Activated effector memory CD4-positive, alpha-beta T cell treated with Interleukin-2 at 50 U/mL for 16 hours (primary cell): ENCODE measurements at places on chromosomes 5 and 9.

GRCh38 chr5:99032234-99033013 is 103.6 kb upstream of the CHD1 start:
- no peak for DNase-seq

DNA sequence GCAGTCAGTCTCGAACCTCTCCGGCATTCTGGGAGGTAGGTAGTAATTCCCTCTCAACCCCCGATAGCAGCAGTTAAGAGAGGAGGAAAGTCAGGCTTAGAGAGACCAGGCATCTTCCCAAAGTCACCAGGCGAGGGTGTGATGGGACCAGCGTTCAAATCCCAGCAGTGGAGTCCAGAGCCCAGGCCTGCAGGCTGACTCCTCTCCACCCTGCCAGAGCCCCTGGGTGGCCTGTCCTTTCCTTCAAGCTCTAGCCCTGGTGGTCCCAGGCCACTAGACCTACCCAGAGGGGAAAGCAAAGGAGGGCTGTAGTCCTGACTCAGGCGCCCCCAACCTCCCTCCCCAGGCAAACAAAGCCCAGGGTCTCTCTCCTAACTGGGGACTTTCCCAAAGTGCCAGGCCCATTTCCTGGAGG is 4.2 kb upstream of the NR5A1 start:
- no peak for DNase-seq

GRCh38 chr9:87950296-87950695 is 24.0 kb downstream of the CDK20 start:
- DNase-seq: no peak

DNA sequence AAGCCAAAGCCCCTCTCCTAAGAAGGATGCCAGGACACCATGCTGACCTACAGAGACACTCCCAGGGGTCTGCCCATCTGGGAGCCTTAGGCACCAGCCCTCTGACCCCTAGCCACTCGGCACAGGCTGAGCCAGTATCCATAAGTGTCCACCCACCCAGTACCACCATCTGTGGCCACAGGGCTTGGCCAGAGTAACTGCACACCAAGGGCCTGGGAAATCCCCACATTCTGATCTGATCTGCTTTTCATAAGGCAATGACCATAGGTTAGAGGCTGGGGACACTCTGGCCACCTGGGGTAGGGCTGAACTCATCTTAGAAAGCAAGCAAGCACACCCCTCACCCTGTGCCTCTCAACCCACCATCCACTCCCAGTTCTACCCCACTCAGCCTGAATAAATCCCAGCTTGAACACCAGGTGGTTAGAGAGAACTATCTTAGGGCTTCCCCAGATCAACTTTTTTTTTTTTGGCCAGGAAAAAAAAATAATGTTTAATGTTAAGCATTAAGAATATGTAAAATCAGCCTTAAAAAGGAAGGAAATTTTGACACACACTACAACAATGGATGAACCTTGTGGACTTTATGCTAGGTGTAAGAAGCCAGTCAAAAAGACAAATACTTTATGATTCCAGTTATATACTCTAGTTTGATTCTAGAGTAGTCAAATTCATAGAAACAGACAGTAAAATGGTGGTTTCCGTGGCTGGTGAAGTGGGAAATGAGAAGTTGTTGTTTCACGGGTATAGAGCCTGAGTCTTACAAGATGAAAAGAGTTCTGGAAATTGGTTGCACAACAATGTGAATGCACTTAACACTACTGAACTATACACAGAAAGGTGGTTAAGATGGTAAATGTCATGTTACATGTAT is 6.2 kb downstream of the GNPDA1 start:
- DNase-seq: no peak

DNA sequence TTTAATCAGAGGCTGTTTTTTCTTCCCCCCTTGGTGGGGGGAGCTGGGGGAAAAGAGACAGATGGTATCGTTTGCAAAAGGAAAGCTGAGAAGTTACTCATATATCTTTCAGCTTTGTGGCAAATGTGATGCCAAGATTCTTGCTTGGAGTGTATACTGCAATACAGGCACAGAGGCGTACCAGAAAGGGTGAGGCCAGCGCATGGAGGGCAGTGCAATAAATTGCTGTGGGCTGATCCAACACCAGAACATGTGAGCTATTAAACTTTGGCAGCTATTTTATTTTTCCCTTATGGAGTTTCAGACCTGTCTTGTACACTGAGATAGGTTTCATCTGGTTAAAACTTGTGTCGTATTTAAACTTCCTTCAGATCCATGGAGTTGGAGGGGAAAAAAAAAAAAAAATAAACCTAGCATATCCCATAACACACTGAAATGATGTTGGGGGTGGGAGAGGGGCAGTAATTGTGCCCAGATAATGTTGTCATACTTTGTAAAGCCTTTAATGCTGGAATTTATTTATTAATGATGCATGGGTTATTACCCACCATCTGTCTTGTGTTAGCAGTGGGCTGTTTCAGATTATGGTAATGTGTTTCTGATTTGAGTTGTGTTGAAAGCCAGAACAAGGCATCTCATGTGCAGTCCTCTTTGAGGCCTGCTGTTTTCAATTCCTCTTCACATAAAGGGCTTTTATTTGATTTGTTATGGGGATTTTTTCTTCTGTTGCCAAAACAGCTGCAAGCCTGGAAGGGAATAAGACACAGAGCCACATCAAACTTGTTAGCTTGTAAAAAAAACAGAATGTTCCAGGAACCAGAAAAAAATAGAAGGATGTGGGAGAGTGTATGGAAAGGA is 891.3 kb downstream of the TLE1 start:
- DNase-seq: no peak

- DNase-seq: no peak
Measured at GRCh38 chr5:95035891-95036685, 248.8 kb downstream of the MCTP1 start.

GRCh38 chr9:34991607-34992375 is 2.2 kb downstream of the DNAJB5 start:
- DNase-seq: no peak

- DNase-seq: no peak
Measured at GRCh38 chr5:158739951-158740757, 359.6 kb downstream of the EBF1 start.

DNA sequence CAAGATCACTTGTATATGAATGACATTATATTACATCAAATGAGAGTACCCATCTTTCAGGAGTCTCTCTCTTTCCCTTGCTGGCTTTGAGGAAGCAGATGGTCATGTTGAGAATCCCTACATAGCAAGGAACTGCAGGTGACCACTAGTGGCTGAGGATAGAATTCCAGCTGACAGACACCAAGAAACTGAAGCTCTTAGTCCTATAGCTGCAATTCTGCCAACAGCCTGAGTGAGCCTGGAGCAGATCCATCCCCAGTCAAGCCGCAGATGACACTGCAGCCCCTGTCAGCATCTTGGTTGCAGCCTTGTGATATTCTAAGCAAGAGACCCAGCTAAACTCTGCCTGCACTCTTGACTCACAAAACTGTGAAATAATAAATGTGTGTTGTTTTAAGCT is 531.5 kb downstream of the CSNK1G3 start:
- DNase-seq: no peak

DNA sequence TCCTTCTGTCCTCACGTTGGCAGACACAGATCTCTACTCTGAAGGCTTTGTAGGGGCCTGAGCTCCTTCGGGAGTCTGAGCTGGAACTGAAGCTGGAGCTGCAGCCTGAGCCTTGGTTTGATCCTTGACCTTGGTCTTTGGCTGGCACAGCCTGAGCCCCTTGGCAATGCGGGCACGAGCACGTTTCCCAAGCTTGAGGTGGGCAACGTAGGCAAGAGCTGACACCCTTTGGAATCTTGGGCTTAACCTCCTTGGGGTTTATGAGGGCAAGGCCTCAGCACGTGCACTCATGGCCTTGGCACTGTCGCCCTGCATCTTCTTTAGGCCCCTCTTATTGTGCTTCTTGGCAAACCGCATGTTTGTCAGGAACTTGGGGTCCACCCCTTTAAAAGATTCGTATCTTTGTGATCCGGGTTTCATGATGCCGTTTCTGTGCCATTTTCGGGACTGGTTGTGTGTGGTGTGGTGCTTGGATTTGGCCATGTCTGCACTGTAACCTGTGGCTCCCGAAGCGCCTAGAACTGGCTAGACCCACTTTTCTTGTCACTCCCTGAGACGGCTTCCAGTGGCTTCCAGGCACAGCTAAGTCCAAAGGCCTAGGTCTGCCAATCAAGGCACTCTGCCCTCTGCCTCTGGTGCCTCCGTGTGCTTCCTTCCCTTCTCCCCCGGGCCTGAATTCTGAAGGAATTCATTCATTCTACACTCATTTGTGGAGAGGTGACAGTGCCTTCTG is 1.4 kb downstream of the SUSD1 start:
- no peak for DNase-seq

- DNase-seq: no peak
Measured at GRCh38 chr9:71936066-71936465, 24.6 kb downstream of the C9orf85 start.

GRCh38 chr5:10036136-10036815 is 213.4 kb downstream of the ATPSCKMT start:
- DNase-seq: no peak

GRCh38 chr5:55994495-55994997 is at the start of gene IL6ST:
IL6ST (minus strand) TSS chr5:55994963; CDS start chr5:55976278, 18,685 bp downstream.
- DNase-seq: no peak

DNA sequence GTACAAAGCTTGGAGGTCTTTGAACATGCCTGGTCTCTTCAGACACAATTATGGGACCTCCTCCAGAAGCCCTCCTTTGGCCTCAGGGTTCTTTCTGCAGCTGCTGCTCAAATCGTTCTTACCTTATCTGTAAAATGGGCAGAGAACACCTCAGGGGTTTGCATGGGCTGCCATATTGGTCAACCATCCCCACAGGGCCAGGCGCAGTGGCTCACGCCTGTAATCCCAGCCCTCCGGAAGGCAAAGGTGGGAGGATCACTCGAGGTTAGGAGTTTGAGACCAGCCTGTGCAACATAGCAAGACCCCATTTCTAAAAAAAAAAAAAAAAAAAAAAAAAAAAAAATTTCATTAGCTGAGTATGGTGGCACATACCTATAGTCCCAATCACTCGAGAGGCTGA is 29.1 kb upstream of the TCF7 start:
- DNase-seq: no peak

- DNase-seq: no peak
Measured at GRCh38 chr9:132703336-132703735, 33.1 kb downstream of the GTF3C4 start.

- no peak for DNase-seq
Measured at GRCh38 chr5:139052975-139053374, 145.2 kb downstream of the SIL1 start.

DNA sequence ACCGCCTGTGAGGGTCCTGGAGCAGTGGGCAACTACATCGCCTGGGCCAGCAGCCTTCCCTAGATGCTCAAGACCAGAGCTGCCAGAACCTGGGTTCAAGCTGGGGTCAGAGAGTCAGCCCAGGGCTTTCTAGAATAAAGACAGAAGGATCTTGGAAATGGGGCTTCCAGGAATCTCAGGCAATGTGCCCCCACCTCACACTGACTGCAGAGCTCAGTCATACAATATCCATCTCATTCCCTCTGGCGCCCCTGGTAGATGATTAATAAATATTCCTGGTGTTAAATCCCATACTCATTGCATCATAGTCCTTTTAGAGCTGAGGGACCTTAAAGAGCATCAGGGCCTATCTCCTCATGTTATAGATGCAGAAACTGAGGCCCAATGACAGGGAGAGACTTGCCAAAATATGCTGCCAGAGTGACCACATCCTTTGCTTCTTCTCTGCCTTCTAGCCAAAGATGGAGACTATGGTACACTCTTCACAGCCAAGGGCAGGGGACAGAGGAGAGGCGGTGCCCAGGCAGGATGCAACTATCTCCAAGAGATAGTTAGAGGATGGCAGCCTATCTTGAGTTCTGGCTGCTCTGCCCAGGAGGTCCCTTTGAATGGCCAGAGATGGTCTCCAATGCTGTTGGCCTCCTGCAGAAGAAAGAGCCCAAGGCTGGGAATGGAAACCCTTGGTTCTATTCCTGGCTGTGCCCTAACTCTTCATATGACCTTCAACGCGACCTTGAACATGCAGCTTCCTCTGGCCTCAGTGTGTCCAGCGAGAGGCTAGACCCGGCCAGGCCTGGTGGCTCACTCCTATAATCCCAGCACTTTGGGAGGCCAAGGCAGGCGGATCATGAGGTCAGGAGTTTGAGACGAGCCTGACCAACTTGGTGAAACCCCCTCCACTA is 36.2 kb upstream of the IL17B start:
- no peak for DNase-seq

- no peak for DNase-seq
Measured at GRCh38 chr5:108801776-108802175, 54.1 kb downstream of the FER start.

DNA sequence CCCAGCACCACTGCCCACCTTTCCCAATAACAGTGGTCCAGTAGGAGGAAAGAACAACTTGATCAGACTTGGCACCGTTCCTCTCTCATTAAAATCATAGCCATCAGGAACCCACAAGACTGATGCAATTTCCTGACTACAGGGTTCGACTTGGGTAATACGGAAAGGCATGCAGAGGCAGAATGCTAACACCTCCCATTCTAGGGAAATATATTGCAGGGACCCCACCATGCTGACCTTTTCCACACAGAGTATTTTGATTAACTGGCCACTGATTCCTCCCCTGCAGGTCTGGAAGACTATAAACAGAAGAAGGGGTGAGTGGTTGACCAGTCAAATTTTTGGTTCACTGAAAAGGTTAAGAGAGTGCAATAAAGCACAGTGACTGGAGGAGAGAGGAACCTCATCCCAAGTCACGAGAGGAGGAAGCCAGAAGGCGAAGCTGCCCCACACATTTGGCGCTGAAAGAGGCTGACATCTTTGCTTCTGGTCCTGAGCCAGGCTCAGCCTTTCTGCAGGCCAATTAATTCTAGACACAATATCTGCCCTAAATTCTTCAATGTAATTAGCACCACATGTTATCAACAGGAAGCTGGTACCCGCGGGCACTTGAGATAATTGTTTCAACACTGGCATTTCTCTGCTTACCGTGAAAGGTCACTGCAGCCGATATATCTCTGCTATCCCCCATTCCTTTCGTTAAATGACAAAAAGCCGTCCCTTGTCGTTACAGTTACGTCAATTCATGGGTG is 64.7 kb upstream of the SPOCK1 start:
- DNase-seq: no peak

DNA sequence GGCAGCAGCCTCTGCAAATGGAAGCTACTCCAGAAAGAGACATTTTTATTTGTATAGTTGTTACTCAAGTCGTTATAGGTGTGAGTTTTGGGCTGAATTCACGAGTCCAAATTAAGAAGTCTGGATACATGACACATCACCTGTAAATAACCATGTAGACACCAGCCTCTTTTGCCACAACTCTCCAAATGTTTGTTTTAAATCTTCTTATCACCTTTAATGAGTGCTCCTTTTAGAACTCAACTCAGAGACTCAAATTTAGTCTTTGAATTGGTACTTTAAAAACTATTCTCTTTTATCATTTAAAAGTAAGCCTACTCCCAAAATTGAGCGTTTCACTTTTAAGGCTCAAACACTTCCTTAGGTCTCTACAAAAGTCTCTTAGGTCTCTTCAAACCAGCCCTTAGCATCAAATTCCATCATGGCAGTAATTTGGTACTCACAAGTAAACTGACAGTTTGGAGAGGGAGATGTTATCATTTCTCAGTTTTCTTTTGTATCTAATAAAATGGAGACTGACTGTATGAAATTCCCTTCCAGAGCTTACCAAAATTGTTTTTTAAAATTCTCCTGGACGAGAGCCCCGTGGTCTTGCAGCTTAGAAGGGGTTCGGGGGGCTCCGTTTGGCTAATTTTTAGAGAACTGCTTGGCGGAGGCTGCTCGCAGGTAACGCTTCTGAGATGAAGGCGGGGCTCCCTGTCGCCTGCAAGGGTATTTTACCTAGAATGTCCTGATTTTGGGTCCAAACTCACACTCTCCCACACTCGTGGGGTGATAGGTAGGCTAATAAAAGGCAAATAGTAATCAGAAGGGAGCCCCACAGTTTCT is 194.6 kb downstream of the MEF2C start:
- DNase-seq: no peak
